ENCODE measurements at places on chromosomes 12 and 14.

- DNase-seq, result no peak
Measured at GRCh38 chr12:81792666-81793065, 33.5 kb upstream of the PPFIA2 start.

DNA sequence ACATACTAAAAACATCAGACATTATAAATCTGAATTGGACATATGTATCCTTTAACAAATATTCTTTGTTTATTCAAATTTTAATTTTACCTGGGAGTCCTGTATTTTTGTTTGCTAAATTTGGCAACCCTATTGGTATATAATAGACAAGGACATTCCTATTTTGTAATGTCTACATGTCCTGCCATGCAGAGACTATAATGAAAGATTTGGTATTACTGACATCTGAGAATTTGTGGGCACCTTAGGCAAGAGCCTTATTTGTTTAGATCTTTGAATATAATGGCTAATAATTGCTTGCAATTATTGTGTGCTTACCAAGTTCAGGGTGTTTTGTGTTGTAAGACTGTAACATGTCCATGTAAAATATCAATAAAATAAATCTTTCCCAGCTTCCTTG lies 334.4 kb downstream of the KCNH5 start:
- no peak for DNase-seq

GRCh38 chr14:74364271-74364880 lies 16.1 kb downstream of the VRTN start:
- no peak for DNase-seq

DNA sequence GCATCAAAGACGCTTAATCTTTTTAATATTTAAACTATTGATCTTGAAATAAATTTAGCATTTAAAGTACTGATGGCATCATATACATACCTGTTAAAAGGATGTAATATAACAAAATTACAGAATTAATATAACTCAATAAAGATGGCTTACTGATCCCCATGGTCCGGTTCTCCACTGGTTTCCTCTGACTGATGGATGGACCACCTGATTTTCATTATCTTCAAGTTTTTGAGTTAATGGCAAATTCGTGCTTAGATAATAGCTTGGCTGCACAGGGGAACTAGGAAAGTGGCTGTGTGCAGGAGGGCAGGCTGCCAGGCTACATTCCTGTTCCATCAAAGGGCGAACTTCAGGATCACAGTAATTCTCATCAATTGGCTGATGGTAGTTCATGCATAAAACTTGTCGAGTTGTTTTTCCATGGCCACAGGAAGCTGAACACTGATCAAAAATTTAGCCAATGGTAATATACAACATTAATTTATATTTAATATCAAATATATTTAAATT lies 123.9 kb downstream of the ADAMTS20 start:
- no peak for DNase-seq

DNA sequence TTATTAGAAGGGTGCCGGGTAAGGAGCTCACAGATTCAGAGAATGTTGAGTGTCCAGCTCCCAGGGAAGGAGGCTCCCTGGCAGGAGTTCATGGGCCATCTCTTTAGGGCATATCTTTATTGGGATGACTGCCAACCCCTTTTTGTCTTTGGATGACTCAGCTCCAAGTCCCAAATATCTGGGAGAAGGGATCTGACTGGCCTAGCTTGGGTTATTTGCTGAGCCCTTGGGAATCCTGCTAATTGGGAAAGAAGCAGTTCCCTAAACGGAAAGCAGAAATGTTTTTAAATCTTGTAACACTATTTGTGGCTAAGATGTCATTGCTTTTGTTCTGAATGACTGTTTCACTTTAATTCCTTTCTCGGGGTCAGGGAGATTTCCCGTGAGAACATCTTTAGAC lies 12.6 kb downstream of the DDX55 start:
- no peak for DNase-seq

GRCh38 chr12:78149459-78149858 lies 318.8 kb downstream of the NAV3 start:
- DNase-seq, result no peak

- DNase-seq, result no peak
Measured at GRCh38 chr12:12986775-12987331, 13.2 kb downstream of the HEBP1 start.

GRCh38 chr14:89264196-89264800 lies 152.7 kb downstream of the FOXN3 start:
- no peak for DNase-seq

DNA sequence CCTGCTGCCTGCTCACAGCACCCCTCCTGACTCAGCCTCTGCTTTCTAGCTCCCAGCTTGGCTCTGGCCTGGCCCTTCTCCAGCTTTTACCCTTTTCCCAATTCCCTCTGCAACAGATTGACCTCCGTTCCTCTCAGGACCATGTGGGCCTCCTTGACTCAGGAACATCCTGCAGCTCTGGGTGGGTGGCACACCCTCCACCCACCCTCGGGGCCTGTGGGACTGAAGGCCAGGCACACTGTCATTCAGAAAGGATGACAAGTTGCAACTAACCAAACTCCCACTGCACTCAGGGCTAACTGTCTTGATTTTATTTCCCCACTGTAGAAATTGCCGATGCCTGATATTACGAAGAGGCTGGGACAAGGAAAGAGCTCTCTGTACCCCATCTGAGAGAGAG lies 59.4 kb downstream of the HELB start:
- no peak for DNase-seq

DNA sequence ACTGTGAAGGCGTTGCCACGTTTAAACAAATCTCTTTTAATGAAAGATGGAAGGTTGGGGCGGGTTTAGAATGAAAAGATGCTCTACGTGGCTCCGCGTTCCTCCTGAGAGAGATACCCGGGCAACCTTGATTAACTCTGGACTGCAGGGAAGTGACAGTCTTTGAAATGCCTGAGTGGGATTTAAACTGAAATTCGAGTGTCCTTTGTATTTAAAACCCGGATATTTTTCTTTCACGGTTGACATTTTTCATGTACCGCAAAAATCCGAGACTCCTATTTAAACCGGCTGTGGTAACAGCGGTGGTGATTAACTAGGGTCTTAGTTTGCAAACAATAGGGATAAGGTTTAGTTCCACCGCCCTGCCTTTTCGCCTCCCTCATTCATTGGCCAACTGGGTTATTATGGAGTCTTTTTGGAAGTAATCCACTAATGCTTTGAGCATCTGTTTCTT lies 707 bp downstream of the G2E3 start:
- DNase-seq, result no peak

- no peak for DNase-seq
Measured at GRCh38 chr12:3753544-3754284, 805 bp upstream of the CRACR2A start.

GRCh38 chr12:100265732-100266584 lies 921 bp downstream of the DEPDC4 start:
- DNase-seq, result no peak

DNA sequence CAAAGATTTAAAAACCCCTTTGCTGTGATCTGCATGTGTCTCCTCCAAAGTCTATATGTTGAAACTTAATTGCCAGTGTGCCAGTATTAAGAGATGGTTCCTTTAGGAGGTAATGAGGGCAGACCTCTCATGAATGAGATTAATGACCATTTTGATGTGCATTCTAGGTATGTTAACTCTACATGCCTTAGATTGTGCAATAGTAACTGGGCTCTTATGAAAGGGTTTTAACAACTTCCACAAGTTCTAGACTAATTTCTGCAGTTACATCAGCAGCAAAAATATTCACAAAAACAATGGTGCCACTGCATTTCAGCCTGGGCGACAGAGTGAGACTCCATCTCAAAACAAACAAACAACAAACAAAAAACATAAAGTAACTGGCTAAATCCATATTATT lies 3.8 kb upstream of the TAS2R10 start:
- DNase-seq, result no peak

GRCh38 chr12:116080415-116080814 lies 197.1 kb downstream of the MED13L start:
- DNase-seq, result no peak

- no peak for DNase-seq
Measured at GRCh38 chr12:52521175-52521567, 977 bp upstream of the KRT5 start.

GRCh38 chr14:104331871-104332605 lies 193.7 kb downstream of the KIF26A start:
- DNase-seq, result no peak

Measured in stimulated activated CD8-positive, alpha-beta memory T cell treated with anti-CD3 and anti-CD28 coated beads, Interleukin-12 subunit alpha, Interleukin-12 subunit beta, amount 100 ng/mL, for 1 hour (primary cell).